ENCODE measurements at places on chromosomes 6 and 20.
A peak's percentile ranks its signal among the peaks of the same experiment; 100 is the strongest.

DNA sequence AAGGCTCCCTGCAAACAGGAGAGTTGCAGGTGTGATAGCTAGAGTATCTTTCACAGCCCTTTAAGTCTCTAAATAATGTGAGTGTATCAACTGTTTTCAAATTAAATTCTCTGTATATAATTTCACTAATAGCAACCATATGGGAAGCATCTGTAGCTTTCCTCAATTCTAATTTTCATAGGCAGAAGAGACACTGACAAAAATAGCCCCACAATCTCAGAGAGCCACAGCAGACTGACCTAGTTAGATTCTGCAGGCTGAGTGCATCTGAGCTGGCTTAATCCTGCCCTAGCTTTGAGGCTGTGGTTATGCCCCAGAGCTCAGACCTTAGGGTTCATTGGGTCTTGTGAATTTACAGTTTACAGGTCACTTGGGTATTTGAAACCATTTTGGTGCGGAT, 63.9 kb downstream of the MAP7 start:
- DNase-seq: no peak

DNA sequence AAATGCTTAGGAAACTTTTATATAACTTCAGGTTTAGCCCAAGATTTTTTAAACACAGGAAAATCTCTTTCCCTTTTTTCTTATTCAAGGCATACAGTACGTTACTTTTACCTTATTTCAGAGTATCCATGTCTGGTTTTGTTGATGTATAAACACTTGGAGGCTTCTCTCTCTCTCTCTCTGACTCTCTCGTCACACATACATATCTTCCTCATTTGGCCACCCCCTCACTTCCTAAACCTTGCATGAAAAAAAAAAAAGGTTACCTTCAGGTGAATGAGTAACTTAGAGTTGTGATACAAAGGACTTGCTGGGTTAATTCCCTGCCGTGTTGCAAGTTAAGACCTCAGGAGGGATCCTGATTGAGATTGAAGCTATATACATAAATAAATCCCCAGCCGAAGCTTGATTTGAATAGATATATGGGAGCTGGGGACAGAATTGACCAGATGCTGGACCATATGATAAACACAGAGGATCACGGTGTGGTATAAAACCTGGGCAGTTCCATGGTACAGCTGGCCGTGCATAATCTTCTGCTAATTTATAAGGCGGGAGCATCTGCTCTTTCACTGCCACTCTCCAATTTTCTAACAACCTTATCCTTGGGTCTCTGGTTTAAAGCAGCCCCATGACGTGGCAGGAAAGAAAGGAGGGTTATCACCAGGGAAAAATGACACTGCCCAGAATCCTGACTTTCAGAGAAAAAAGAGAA, 55.1 kb upstream of the IL20RA start:
- no peak for DNase-seq

GRCh38 chr20:62953839-62954703, 1.6 kb downstream of the SLC17A9 start:
- peak; percentile 69 for DNase-seq

DNA sequence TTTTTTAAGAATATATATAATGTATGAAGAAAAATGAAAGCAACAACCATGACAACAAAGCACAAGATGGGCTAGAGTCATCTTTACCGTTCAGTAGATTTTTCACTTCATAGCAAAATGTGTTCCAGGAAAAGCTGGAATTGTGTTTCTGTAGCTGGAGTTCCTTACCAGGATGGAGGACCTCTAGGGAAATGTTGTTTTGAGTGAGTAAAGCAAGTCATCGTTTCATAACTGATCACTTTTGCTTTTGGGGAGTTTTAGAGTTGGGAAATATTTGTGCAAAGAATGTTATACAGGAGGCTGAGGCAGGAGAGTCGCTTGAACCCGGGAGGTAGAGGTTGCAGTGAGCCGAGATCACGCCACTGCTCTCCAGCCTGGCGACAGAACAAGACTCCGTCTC, 151.6 kb downstream of the SASH1 start:
- DNase-seq: no peak

Measured in activated T-cell treated with anti-CD3 and anti-CD28 coated beads, Interleukin-2, amount 50 U/mL, for 48 hours (primary cell).